ENCODE measurements at places on chromosomes 4 and X. TPM values are rescaled to one million over a fixed set of nuclear protein-coding genes. Genes with fewer than 3 reads are reported as not detected.

- no peaks in the 10 kb centered on the region for H3K4me1 ChIP-seq
- H3K27me3 ChIP-seq = no peaks in the 10 kb centered on the region
- H3K27ac ChIP-seq = no peak overlapping the region
- no peak overlapping the region for H3K4me3 ChIP-seq
- no peak for DNase-seq
Observed at GRCh38 chr4:144967161-144967560, 130.8 kb downstream of the ANAPC10 start.

CXXC4 gene
- total RNA-seq = 5.1 TPM

DNA sequence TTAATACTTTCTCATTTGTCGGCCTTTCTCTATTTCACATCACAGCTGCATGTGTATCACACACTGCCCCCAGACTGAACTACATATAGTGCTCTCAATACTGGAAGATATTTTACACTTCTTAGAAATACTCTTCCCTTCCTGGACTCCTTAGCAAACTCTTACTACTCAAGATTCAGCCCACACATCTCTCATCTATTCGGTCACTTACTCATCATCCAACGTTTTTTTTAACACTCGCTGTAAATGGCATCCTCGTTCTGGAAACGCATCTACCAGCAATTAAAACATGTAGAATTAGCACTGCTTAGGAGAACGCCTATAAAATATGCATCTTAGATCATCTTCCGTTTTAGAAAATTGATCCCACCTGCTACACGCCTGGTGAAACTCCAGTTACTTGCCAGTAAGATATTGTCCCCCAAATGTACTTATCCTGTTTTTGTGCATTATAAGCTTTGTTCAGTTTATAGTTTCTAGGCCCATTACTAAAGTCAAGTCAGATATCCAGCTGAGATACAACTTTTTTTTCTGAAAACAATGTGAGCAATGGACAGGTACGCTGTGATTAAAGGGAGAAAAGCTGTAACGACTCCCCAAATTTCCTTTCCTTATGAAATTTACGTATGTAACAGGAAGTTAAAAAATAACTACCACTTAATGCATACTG, 1.0 kb downstream of the LRP2BP start:
- H3K4me1 ChIP-seq = peaks cover 27% of the 10 kb centered on the region
- H3K36me3 ChIP-seq = peaks cover 5% of the 10 kb centered on the region
- H3K4me3 ChIP-seq = peak overlapping the region; percentile 74

DNA sequence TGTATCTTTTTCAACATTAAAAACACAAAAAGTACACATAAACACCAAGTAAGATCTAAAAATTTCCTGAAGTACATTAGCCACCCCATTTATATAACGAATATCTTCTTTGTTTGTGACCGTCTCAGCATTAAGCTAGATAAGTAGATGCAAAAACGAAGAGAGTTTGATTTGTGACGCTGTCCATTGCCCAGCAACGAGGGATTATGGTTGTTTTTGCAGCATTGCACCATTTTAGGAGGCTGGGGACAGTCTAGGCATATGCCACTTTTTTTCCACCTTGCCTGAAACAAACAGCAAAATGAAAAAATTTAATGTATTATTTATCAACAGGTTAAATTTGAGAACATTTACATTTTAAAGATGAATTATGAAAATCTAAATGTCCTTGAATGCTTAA, 12.0 kb upstream of the IGSF1 start:
- peaks cover 2% of the 10 kb centered on the region for H3K27me3 ChIP-seq
- H3K36me3 ChIP-seq = no peaks in the 10 kb centered on the region
- no peak for DNase-seq
- H3K4me3 ChIP-seq = no peak overlapping the region
- H3K27ac ChIP-seq = no peak overlapping the region

PPARGC1A gene
- total RNA-seq = 3.7 TPM

GRCh38 chrX:10177004-10177396, 20.2 kb downstream of the CLCN4 start:
- no peak overlapping the region for H3K27ac ChIP-seq
- no peaks in the 10 kb centered on the region for H3K36me3 ChIP-seq
- peaks cover 32% of the 10 kb centered on the region for H3K4me1 ChIP-seq
- DNase-seq = no peak
- H3K4me3 ChIP-seq = no peak overlapping the region

GRCh38 chr4:57280481-57280880, 170.3 kb upstream of the IGFBP7 start:
- peak overlapping the region; percentile 1 for H3K27ac ChIP-seq
- peaks cover 12% of the 10 kb centered on the region for H3K4me1 ChIP-seq
- no peaks in the 10 kb centered on the region for H3K36me3 ChIP-seq
- no peak for DNase-seq
- H3K4me3 ChIP-seq = no peak overlapping the region

OTUD6A gene
- not detected for total RNA-seq

- no peak for DNase-seq
- no peak overlapping the region for H3K27ac ChIP-seq
- H3K36me3 ChIP-seq = no peaks in the 10 kb centered on the region
- H3K4me3 ChIP-seq = no peak overlapping the region
- peaks cover 20% of the 10 kb centered on the region for H3K4me1 ChIP-seq
Observed at GRCh38 chr4:4848540-4848939, 10.9 kb upstream of the MSX1 start.

TECRL gene
- 0.94 TPM for total RNA-seq

- peak overlapping the region; percentile 64 for H3K27ac ChIP-seq
- no peaks in the 10 kb centered on the region for H3K27me3 ChIP-seq
- no peaks in the 10 kb centered on the region for H3K36me3 ChIP-seq
- no peak for DNase-seq
Observed at GRCh38 chr4:76447393-76447851, 12.4 kb downstream of the SHROOM3 start.

DNA sequence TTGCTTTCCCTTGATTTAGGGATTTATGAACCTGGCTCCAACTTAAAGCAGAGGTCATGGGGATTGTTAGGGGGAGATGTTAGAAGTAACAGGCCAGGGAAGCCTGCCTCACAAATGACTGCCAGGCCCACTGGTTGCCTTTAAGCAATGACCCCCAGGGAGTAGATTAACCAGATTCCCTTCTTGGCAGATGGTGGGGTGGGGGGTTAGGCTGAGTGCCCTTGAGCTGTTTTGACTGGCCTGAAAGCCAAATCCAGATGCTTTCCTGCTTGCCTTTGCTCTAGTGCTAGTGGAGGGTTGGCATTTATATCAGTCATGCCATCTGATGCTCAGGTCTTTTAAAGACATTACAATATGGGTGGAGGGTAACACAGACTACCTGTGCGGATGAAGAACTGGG, 128.1 kb downstream of the TMEM164 start:
- H3K4me1 ChIP-seq = no peaks in the 10 kb centered on the region
- no peak overlapping the region for H3K4me3 ChIP-seq
- H3K27ac ChIP-seq = no peak overlapping the region
- DNase-seq = no peak

DNA sequence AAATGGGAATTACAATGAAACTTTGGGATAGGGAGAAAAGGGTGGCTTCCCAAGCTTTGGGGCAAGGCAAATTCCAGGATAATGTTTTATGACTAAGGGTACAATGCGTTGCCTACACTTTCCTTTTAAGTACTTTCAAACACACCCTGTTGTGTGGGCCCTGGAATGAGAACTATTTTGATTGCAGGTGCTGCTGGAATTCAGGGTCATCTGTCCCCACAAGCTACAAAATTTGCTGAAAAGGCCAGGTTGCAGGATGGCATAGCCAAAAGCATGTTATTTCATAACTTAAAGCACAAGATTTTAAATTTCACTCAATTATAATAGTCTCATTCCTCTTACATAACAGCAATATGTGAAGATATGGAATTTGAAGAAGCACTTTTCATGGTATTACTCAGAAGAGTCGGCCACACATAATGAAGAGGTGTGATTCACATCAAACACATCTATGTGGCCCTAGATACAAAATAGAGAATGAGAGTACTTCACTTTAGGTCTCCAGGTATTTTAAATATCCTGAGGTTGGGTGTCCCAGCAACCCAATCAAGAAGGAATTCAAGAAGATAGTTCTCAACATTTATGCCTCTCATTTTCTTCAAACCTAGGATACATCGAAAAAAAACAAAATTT, 89.3 kb downstream of the APBB2 start:
- peak overlapping the region; percentile 96 for H3K27ac ChIP-seq
- no peak overlapping the region for H3K4me3 ChIP-seq
- H3K4me1 ChIP-seq = peaks cover 71% of the 10 kb centered on the region
- H3K27me3 ChIP-seq = no peaks in the 10 kb centered on the region
- no peak for DNase-seq

DNA sequence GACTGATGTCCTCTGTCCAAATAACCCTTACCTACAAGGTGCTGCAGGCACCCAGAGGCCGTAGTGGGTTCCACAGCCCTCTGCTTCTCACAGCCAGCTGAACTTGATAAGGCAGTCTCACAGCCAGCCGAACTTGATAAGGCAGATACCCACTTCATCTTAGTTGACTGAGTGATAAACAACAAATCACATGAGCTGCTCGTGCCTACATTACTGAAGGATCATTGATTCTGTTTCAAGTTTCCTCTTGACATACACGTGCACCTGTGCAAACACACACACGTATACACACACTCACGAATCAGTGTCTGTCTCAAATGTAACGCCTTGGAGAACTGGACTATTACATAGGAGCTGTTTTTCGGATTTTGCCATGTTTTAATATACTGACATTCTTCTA, 276.3 kb downstream of the DCTD start:
- no peaks in the 10 kb centered on the region for H3K4me1 ChIP-seq
- no peak for DNase-seq
- H3K27me3 ChIP-seq = no peaks in the 10 kb centered on the region
- no peak overlapping the region for H3K4me3 ChIP-seq

DNA sequence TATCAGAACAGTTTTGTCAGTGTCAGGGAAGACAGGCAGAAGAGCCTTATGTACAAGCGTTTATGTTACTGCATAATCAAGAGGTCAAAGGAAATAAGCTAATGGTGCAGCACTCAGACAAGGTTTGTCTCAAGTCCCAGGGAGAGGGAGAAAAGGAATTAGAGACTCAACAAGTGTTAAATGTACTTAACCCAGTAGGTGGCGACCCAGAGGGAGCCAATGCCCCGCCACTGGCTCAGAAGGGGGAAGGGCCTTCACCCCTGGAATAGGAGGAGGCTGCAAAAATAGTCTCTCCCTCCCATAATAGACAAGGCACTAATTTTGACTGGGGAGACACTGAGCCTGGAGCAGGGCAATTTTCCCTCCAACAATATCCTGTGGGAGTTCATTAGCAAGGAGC, 14.1 kb upstream of the PAPSS1 start:
- H3K36me3 ChIP-seq = no peaks in the 10 kb centered on the region
- H3K4me1 ChIP-seq = peaks cover 48% of the 10 kb centered on the region
- no peak for DNase-seq
- peak overlapping the region; percentile 73 for H3K27ac ChIP-seq
- H3K4me3 ChIP-seq = no peak overlapping the region
- no peaks in the 10 kb centered on the region for H3K27me3 ChIP-seq

FRMPD4 gene
- 0.07 TPM for total RNA-seq

STK26 gene
- 103 TPM for total RNA-seq

GLUD2 gene
- total RNA-seq = 1.4 TPM

GRCh38 chr4:15182600-15183220, 180.4 kb downstream of the CPEB2 start:
- H3K36me3 ChIP-seq = no peaks in the 10 kb centered on the region
- DNase-seq = no peak
- H3K27me3 ChIP-seq = no peaks in the 10 kb centered on the region
- no peak overlapping the region for H3K4me3 ChIP-seq
- no peak overlapping the region for H3K27ac ChIP-seq

DNA sequence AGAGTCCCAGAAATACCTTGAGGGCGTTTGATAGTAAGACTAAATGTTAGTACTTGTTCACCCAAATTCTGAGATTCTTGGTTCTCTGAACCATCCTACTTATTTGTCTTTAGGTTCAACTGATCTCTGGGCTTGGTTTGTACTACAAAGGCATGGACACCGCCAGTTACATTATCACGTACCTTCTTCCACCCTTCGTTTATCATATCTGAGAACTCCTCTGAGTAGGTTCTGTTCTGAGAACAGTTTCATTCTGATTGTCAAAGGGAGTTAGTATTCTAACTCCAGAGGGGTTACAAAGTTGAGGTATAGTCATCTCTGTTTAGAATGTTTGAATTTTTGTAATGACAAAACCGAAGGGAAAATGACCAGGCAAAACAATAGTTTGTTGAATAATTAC, 19.3 kb downstream of the ZFX start:
- H3K36me3 ChIP-seq = peaks cover 8% of the 10 kb centered on the region
- H3K27me3 ChIP-seq = no peaks in the 10 kb centered on the region
- H3K4me3 ChIP-seq = no peak overlapping the region
- H3K27ac ChIP-seq = peak overlapping the region; percentile 31

FGF5 gene
- total RNA-seq = 0.07 TPM

NUDT10 gene
- total RNA-seq = 5.9 TPM

GRCh38 chr4:111696505-111696904, 448.7 kb upstream of the FAM241A start:
- H3K4me1 ChIP-seq = peaks cover 32% of the 10 kb centered on the region
- H3K36me3 ChIP-seq = no peaks in the 10 kb centered on the region
- no peak overlapping the region for H3K27ac ChIP-seq
- no peak overlapping the region for H3K4me3 ChIP-seq

- peaks cover 10% of the 10 kb centered on the region for H3K36me3 ChIP-seq
- no peak for DNase-seq
- no peak overlapping the region for H3K4me3 ChIP-seq
Observed at GRCh38 chr4:122845760-122846159, 19.1 kb downstream of the FGF2 start.

AFM gene
- not detected for total RNA-seq

DNA sequence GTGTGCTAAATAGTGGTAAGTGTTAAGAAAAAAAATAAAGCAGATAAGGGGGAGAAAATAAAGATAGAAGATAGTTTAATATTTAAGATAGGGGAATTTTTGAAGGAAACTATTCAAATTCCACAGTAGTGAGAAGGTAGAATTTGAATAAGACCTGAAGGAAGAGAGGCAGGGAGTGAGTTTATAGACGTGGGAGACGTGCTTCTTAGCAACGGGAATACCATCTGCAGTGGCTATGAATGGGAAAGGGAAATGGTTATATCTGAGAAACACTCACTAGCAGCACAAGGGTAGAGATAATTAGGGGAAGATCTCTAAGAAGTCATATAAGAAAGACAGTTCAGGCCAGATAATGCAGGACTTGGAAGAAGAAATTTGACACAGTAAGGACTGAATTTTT, 854.5 kb upstream of the EPHA5 start:
- H3K4me3 ChIP-seq = no peak overlapping the region
- H3K27ac ChIP-seq = no peak overlapping the region
- H3K36me3 ChIP-seq = peaks cover 2% of the 10 kb centered on the region
- H3K4me1 ChIP-seq = peaks cover 4% of the 10 kb centered on the region

GRCh38 chrX:5730556-5730955, 498.1 kb downstream of the NLGN4X start:
- no peaks in the 10 kb centered on the region for H3K36me3 ChIP-seq
- H3K4me1 ChIP-seq = peaks cover 2% of the 10 kb centered on the region
- DNase-seq = no peak
- H3K27ac ChIP-seq = no peak overlapping the region
- peaks cover 2% of the 10 kb centered on the region for H3K27me3 ChIP-seq
- H3K4me3 ChIP-seq = no peak overlapping the region

CMC4 gene
- total RNA-seq = 6.6 TPM

DNA sequence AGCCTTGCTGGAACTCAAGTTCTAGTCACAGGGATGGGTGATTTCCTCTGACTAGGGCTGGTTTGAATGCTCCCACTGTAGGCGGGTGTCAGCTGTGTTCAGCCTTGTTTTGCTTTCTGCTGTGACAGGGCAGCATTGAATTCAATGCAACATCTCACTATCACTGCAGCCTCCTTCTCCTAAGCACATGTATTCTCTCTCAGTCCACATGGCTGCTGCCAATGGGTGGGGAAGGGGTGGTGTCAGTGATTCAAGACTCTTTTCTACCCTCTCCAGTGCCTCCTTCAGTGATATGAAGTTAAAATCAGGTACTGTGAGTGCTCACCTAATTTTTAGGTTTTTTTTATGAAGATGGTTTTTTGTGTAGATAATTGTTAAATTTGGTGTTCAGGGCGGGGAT, 46.3 kb downstream of the COL4A5 start:
- peaks cover 8% of the 10 kb centered on the region for H3K4me1 ChIP-seq
- H3K4me3 ChIP-seq = no peak overlapping the region
- H3K27me3 ChIP-seq = no peaks in the 10 kb centered on the region
- peaks cover 55% of the 10 kb centered on the region for H3K36me3 ChIP-seq

All from mesothelial cell of epicardium (in vitro differentiated cells).